Activated CD8-positive, alpha-beta memory T cell treated with anti-CD3 and anti-CD28 coated beads for 4 hours (primary cell): ENCODE measurements at places on chromosomes 13 and 19.

GRCh38 chr13:36417331-36417730 is 15.0 kb upstream of the CCNA1 start:
- DNase-seq = no peak

GRCh38 chr13:26487781-26488180 is 69.7 kb upstream of the WASF3 start:
- DNase-seq = no peak

GRCh38 chr19:1169921-1170885 is 3.9 kb downstream of the SBNO2 start:
- DNase-seq = no peak

- DNase-seq = no peak
These were observed 46.8 kb upstream of the ZNF726 start for GRCh38 chr19:23867895-23868294.

DNA sequence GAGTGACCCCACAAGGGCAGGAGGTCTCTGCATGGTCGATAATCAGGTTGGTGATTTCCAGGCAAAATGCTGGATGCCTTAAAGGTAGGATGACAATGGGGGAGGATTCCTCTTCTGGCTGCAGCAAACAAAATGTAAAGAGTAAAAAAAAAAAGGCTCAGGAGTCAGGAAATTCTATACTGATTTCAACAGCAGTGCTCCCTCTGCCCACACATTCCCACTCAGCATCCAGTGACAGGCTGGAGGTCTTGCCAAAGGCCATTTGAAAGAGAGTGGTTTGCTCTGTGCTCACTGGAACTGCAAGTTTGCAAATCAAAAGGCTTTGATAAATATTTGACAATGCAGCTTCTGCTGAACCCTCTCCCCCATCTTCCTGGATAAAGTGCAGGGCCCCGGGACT is 135.4 kb downstream of the TNFRSF19 start:
- DNase-seq = no peak

DNA sequence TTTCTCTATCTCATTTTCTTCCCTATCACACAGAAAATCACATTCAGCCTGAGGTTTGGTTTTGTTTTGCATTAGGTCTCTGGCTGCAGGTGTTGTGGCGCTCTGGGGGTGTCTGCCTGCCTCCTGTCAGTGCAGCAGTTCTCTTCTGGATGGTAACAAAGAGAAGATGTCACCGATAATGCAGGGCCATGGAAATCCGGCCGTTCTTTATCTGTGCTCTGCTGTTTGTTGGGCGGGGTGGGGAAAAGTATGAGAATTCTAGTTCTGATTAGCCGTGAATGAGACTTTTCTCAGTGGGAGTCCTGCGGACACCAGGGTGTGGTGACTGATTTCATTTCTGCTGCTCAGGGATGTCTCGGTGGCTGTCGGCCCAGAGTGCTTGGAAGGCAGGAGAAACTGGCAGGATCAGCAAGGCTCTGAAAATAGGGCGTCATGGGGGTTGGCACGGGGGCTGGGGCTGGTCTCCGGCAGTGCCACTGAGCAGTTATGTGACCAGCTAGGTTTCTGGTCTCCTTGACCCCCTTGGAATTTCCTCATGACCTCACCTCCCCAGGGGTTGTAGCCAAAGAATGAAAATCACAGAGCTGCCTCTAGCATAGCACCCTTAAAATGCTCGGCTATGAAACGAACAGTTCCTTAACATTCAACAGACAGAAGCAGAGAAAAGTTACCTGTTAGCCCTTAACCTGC is 5.0 kb downstream of the RNF113B start:
- DNase-seq = no peak

GRCh38 chr13:111491659-111492058 is 171.2 kb downstream of the TEX29 start:
- DNase-seq = no peak

- DNase-seq = no peak
These were observed 24.0 kb downstream of the GRIN2D start for GRCh38 chr19:48417421-48417820.

DNA sequence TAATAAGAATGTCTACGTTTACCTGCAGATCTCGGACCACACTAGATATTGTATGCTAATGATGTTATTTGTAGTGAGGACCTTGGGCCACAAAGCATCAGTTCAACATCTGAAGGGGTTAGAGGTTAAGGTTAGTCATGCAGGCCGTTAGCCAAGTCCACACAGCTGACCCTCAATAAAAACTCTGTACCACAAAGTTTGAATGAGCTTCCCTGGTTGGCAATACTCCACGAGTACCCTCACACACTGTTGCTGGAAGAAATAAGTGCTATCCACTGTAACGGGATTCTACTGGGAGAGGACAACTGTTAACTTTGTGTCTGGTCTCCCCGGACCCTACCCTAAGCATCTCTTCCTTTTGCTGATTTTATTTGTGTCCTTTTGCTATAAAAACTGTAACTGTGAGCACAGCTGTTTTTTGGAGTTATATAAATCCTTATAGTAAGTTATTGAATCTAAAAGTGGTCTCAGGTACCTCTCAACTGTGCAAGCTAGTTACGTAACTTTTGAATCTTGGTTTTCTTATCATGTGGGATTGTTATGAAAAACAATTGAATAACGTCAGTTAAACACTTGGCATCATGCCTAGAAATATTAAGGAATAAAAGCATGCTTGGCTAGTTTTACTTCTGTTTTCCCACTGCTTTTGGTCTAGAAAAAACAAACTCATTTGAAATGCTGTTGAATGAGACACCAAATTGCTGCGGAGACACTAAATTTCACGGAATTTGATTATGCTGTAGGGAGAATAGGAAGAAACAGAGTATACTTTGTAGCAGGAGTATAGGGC is 181.5 kb downstream of the DNAJC3 start:
- DNase-seq = no peak

DNA sequence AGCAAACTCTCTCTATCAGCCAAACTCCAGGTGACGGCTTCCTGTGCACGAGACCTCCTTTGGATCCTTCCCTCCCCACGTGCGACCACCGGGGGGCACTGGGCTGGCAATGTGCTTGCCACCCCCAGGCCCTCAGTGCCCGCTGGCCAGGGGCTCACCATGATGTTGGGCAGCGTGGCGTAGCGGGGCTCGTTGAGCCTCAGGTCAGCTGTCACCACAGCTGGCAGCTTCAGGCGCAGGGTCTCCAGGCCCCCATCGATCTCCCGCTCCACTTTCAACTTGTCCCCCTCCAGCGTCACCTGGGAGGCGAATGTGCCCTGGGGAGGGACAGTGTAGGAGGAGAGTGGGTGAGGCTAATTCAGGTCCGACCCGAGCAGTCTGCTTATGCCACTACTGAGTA is 4.8 kb upstream of the VSIG10L start:
- no peak for DNase-seq

DNA sequence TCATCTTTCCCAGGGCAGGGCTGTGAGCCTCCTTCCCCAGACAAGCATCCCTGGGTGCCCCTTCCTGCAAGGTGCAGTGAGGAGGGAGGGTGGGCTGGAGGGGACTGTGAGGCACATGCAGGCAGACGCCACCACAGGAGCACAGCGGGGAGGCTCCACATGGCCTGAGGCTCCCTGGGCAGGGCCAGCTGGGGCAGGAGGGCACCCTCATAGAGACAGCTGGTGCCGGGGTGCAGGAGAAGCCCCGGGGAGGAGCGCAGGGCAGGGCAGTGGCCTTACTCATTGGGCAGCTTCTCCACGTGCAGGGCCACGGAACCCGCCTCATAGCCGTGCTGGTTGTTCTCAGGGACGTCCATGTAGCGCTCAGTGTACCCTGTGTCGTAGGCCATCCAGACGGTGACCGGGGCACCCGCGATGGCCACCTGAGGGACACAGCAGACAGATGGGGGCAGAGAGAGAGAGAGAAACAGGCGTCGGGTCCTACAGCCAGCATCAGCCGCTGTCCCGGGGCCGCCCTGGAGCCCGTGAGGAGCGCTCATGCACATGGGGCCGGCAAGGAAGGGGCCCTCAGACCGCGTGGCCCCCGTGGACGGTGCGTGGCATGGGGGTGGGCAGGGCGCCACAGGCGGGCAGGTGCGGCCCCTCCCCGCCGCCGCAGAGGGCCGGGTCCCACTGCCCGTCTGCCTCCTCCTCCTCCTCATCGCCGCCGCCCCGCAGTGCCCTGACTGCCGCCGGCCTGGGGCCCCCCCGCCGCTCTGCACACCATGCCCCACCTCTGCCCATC is 12.5 kb upstream of the MYDGF start:
- no peak for DNase-seq

- DNase-seq = no peak
These were observed 41.2 kb downstream of the ZNF146 start for GRCh38 chr19:36256064-36256463.

GRCh38 chr19:45879055-45879454 is 6.9 kb downstream of the IRF2BP1 start:
- no peak for DNase-seq

DNA sequence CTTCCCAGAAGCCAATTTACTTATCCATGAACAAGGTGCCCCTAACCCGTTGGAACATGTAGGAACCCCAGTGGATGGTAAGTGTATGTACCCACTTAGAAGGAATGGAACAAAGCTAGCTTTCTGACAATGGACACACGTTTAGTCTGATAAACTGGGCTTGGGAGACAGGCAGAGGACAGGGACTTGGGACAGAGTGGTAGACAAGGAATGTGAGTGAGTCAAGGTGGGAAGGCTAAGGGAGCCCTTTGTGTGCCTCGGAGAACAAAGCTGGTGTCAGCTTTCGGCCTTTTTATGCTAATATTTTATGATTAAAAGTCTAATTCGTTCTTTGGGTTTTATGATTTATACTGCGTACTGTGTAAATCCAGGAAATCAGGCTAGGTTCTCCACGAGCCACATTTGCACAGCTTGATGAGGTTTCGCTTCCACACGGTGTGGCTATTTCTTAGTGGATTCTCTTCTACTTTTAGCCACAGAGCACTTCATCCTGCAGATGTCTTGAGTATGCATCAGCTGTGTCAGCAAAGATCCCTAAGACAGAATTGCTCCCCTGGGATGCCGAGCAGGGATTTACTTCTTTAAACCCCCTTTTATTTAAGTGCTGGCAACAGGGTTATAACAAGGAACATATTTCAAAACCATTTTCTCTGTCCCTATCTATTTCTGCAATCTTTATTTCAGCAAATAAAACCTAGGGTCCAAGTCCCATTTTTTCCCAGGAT is 258.5 kb downstream of the DLEU7 start:
- DNase-seq = no peak
